ENCODE measurements at places on chromosomes 1 and 21.
A peak's percentile ranks its signal among the peaks of the same experiment; 100 is the strongest.

GRCh38 chr1:57848406-57848805 is 424.5 kb upstream of the DAB1 start:
- DNase-seq: no peak

DNA sequence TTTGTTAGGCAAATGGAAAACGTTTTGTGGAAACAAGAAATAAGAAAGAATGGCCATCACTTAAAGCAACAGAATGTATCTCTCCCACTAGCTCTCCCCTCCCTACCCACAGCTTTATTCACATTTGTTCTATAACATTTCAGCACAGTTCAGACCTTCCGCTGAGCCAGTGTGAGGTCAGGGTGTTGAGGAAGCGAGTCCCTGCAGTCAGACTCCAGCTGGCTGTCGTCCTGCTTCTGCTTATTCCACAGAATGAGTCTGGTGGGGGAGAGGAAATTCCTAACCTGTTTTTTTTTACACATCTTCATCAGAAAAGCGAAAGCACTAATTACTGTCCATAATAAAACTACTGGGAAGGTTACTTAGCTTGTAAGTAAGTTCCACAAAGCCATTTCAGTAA is 39.0 kb downstream of the MRPL39 start:
- DNase-seq: peak; percentile 15

DNA sequence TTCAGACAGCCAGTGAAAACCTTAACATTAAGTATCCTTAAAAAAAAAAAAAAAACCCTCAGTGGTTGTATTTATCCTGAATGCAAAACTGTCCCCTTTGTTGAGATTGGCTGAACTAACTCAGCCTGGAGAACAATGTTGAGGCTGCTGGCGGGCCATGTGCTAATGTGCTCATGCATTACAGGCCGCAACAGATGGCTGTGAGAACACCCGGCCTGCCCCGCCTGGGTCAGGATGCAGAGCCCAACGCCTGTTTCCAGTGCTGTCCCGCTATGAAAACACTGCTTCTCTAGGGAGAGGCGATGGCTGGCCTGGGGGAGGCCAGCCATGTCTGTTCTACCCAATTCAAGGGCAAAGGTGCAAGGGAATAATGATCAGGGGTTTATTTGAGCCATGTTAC is 13.8 kb downstream of the OLIG2 start:
- DNase-seq: no peak

DNA sequence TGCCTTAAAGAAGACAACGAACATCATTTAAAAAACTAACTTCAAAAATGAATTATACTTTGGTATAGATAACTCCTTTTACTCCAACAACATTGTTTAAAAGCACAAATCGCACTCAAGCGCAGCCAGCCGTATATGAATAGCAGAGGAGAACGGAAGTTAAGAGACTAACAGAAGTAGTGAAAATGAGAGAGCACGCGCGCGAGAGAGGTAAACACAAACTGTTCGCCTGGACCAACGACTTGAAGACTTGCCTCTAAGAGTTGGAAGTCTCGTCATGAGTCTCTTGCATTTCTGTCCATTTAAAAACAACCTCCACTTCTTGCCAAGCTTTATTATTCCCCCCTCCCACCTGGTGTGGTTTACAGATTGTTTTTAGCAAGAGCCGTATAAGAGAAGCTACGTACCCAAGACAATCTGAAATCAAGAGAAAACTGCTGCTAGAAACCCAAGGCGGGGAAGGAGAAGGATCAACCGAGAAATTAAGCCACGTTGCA is 479 bp downstream of the SELENOF start:
- peak; percentile 43 for DNase-seq

- no peak for DNase-seq
These were observed 213.0 kb downstream of the CRB1 start for GRCh38 chr1:197481101-197481500.

DNA sequence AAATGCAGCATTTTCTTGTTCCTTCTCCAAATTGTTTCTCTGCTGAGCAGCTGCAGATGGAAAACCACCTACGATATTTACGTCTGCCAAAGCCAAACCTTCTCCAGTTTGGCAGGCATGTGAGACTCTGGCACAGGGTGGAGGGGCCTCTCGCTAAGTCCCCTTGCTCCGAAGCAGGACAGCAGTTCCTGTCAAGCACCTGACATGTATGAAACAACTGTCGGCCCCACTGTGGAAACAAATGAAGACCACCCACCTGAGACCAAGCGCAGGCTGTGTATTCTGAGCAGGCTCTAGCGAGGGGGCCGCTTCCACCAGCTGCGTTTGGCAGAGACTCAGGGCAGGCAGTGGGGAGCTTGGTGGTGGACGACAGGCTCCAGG is 74.7 kb downstream of the RIPK4 start:
- no peak for DNase-seq

DNA sequence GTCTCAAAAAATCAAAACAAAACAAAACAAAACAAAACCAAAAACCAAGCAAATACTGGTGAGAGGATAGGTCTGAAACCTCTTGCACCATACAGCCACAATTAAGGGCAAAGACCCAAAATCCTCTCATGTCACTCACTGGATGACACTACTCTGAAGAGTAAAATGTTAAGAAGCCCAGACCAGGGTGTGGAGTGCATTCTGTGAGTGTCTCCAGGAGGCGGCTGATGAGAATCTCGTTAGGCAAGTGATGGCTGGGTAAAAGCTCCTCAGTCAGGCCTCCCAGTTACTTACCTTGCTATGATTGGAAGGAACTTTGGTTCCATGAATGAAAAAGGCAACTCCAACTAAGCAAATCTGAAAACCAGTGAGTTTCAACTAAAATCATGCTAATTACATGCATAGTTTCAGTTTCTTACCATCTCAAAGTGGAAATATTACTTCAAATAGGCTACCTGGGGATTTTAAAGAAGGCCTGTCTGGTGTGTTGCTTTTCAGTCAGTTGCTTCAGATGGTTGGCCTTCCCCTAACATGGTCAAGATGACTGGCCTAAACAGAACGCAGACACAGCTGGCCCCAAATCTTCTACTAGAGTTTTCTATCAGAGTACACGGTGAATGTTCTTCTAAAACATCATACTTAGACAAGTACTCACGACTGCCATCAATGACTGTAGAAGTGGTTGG is 95.1 kb downstream of the KIAA0319L start:
- no peak for DNase-seq

DNA sequence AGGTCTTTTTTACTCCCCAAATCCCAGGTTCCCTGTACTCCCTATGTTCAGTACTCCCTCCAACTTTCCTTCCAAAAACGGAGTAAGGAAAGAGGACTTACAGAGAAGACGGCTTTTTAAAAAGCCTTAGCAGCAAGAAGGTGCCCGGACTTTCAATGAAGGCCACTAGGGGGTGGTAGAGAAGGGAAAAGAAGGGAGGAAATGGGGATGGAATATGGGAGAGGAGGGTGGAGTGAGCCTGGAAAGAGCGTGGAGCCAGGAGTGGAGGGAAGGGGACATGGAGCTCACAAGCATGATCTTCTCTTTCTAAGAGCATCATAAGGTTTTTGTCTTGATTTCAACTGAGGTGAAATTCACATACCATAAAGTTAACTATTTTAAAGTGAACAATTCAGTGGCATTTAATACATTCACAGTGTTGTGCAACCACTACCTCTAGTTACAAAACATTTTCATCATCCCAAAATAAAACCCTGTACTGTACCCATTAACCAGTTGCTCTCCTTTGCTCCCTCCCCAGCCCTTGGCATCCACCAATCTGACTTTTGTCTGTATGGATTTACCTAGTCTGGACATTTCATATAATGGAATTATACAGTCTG is 129.9 kb downstream of the ZNF281 start:
- DNase-seq: no peak

DNA sequence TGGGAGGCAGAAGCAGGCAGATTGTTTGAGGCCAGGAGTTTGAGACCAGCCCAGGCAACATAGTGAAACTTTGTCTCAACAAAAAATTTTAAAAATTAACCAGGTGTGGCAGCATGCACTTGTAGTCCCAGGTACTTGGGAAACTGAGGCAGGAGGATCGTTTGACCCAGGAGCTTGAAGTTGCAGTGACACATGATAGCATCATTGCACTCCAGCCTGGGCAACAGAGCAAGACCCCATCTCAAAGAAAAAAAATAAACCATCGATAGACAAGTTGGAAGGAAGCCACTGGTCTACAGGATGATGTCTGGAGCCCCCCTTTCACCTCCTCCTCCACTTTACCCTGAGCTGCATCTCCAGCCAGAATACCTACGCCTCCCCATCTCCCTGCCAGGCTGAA is 16.5 kb downstream of the S100A6 start:
- DNase-seq: no peak

DNA sequence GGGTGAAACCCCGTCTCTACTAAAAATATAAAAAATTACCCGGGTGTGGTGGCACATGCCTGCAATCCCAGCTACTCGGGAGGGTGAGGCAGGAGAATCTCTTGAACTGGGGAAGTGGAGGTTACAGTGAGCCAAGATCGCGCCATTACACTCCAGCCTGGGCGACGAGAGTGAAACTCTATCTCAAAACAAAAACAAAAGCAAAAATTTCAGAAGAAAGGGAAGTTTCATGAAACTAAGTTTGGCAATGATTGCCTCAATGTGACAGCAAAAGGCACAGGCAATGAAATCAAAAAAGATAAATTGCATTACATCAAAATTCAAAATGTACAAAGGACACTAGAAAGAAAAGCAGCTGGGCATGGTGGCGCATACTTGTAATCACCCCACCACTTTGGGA is 40.1 kb downstream of the BTF3L4 start:
- DNase-seq: no peak

GRCh38 chr1:63148825-63149645 is 173.3 kb upstream of the FOXD3 start:
- DNase-seq: no peak

- no peak for DNase-seq
These were observed 233.6 kb upstream of the PTBP2 start for GRCh38 chr1:96487971-96488370.

- no peak for DNase-seq
These were observed 19.2 kb upstream of the IFI44L start for GRCh38 chr1:78601068-78601467.

- no peak for DNase-seq
These were observed 45.5 kb downstream of the LPAR3 start for GRCh38 chr1:84847253-84848250.

DNA sequence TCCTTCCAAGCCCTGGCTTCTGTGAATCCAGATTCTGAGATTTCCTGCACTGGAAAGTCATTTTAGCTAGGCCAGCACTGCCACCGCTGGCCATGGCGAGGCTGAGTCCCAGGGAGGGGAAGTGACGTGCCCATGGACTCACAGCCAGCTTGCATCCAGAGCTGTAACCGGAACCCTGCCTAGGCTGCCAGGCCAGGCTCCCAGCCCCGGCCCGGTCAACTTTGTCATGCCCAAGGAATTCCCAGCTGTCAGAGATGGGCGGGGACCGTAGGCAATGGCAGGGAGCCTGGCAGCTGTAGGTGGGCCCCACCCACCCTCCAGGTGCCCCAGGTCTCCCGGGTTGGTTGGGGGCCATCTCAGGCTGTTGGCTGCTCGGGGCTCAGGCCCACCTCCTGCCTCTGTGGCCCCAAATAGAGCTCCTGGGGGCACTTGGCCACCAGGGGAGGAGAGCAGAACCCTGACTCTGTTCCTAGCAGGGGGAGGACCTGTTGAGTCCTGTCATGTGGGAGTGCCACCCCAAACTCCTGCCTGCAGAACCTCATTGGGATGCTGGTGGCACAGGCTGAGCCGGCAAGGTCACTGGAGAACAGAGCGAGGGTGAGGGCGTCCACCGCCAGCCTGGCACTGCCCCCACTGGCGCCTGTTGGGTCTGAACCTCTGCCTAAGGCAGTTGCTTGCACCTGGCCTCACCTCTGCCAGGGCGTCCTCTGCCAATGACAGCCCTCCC is 57.8 kb downstream of the FOXO6 start:
- no peak for DNase-seq

- peak; percentile 74 for DNase-seq
These were observed 921 bp upstream of the MIB2 start for GRCh38 chr1:1614204-1614953.

- DNase-seq: no peak
These were observed 81.6 kb upstream of the DISP3 start for GRCh38 chr1:11397151-11397901.

DNA sequence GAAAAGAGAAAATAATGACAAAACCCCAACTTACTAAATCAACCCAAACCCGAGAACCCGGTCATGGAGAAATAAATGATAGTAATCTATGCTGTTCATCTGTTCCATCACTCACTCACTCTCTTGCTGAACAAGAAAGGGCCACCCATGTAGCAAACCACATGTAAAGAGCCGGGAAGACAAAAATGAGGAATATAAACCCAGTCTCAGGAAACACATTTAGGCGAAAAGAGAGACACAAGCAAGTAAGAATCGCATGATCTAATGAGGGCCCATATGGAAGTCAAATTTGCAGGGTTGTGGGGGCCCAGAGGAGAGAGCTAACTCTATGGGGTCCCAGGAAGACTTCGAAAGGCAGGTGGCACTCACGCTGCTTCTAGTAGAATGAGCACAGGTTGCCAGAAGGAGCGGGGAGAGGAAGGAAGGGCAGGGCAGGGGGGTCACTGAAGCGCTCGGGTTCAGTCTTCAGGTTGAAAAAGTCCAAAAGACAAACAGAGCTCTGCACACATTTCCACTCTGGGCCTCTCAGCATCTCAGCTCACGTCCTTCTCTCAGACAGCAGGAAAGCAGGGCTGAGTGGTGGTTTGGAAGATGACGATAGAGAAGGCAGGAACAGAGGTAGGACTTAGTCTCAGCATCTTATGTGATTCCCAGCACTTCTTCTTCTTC is 142.9 kb upstream of the KRTAP19-8 start:
- DNase-seq: peak; percentile 48

GRCh38 chr1:60950224-60951063 is 131.9 kb upstream of the NFIA start:
- DNase-seq: no peak

GRCh38 chr1:26858891-26859640 is 3.9 kb upstream of the SFN start:
- no peak for DNase-seq

DNA sequence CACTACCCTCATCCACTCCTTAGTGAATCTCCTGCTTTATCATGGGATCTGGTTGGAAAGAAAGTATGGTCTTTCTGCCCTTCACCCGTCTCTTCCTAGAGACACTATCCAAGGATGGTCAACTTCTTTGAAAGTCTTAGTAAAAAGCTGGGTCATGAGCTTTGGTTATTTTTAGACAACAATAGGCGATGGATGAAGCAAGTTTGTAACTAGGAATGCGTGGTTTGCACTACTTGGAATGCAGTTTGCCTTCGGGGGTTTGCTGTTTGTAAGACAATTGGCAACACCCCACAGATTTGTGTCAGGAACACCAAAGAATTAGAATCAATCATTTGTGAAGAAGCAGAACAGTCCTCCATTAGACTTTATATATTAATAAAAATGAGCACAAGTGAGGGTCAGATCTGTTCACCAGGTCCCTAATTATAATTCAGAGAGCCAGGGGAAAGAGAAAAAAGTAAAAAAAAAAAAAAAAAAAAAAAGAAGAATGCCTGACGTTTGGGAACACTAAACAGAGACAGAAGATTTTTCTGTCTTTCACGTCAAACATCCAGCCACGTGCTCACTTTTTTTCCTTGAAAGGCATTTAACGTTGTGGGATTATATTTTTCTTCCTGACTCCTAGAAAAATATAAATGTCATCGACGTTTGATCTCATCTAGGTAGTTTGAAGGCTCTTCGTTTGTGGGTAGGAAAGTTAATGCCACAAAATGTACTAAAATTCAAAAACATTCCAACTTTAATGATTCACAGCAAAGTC is 60.7 kb upstream of the BTG3 start:
- no peak for DNase-seq
